ENCODE measurements at places on chromosomes 2 and 18.

- DNase-seq, result no peak
Measured at GRCh38 chr2:148027822-148028221, 6.9 kb downstream of the MBD5 start.

- DNase-seq, result no peak
Measured at GRCh38 chr2:157364257-157364974, 38.8 kb upstream of the ERMN start.

DNA sequence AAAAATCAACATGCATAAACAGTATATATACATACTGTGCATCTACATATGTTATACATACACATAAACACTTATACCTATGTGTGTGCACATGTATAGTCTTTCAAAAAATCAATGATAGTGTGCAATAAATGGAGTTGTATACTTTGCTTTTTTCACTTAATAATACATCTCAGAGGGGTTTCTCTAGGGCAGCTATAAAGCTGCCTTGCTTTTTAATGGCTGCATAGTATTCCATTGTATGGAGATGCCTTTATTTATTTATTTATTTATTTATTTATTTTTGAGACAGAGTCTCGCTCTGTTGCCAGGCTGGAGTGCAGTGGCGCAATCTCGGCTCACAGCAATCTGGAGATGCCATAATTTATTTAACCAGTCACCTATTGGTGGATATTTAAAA lies 7.4 kb upstream of the RNF125 start:
- DNase-seq, result no peak

DNA sequence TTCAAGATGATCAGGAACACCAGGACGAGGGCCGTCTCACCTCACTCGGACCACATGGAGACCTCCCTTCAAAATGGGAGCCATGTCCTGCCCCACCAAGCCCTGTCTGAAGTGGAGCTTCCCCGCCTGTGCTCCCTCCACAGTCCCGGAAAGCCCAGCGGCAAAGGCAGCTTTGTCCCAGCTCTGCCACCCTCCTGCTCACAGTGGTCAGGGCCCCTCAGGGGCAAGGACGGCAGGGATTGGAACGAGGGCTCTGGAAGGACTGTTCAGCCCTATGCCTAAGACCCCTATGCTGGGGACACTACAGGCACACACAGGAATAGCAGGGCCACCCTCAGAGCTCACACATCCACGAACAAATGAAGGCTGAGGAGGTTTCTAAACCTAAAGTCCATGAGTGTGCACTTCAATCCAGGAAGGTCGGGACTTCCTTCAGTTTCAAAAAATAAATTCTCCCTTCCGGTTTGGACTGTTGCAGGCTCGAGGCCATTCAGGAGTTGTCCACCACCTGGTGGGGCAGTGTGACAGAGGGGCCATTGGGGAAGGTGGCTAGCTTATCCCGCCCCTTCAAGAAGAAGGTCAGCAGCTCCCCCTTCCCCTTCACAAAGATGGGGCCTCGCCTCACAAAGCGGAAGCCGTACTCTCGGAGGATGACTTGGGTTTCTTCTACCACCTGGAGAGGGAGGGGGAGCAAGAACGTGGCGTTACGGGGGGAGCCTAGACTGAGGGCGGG lies 26.4 kb downstream of the CENPO start:
- no peak for DNase-seq

GRCh38 chr18:32379891-32380290 lies 90.8 kb downstream of the GAREM1 start:
- no peak for DNase-seq

GRCh38 chr2:239279508-239280295 lies 121.1 kb downstream of the HDAC4 start:
- DNase-seq, result peak; percentile 24

DNA sequence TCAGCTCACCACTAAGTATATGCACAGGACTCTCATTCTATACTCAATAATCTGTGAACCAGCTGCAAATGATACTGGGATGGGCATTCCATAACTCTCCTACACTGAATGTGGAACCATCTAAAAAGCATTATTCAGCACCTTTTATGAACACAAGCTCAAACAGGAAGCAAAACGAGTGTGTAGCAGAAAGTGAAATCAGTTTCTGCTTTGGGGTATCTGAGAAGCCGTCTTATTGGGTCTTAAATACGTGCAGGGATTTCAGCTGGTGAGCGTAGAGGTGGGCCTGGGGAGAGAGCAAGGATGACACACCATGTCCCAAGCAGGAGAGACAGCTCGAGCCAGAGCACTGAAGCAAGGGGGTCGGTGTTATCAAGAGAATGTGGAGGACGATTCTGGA lies 120.0 kb upstream of the TTN start:
- no peak for DNase-seq

- no peak for DNase-seq
Measured at GRCh38 chr2:126888046-126888445, 10.6 kb upstream of the TEX51 start.

- DNase-seq, result peak; percentile 10
Measured at GRCh38 chr2:43005975-43006833, 213.8 kb upstream of the HAAO start.

- no peak for DNase-seq
Measured at GRCh38 chr2:45909677-45910191, 258.3 kb downstream of the PRKCE start.

DNA sequence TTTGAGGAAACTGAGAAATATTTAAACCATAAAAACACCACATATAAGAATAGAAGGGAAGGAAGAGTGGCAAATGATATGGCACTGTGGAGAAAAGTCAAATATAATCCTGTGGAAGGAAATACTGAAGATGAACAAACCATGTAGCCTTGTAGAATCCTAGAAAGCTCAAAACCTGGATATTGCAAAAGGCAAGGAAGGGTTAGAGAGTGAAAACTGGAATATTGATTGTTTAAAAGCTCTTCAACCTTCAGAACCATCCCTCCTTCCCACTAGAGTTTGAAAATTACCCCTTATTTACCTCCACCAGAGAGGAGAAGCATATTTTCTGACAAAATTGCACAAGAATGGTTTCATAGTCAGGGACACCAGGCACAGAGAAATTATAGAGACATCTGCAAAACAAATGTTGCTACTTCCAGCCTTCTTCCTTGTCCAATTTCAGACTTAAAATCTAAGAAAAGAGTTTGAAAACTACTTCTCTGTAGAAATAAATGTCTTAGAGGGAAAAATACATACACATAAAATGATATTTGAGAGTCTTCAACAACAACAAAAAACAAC lies 48.0 kb downstream of the ANTXR1 start:
- DNase-seq, result no peak

- no peak for DNase-seq
Measured at GRCh38 chr2:37561615-37562569, 109.5 kb downstream of the CDC42EP3 start.

DNA sequence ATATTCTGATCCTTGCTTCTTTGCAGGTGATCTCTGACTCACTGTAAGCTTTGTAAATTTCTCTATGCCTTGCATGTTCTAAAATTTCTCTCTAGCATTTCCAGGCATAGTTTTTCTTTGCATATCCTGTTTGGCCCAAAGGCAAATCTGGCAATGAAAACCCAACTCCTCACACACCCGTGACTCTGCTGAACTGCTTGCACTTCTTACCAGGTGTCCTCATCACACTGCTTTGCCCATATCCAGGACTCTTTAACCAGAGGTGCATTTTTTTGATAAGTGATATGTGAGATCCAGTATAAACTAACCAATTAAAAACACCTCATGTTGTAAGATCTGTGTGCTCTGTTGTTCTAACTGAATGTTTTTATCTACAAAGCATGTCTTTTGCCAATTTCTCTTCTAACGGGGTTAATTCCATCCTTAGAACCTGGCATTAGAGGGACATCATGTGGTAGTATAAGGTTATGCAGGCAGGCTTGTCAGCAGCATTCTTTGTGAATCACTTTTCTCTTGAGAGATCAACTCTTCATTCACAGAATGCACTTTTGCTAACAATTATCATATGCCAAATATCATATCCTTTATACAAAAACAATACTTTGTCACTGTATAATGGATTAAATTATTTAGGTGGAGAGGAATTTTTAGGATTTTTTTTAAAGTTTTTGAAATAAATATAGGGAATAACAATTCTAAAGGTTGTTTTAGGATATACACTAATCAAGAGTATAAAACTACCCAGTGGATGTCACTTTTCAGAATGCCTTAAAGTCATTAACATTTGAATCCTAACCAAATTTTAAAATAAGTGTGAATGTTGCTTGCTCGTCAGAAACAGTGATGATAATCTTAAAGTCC lies 20.8 kb upstream of the TMX3 start:
- DNase-seq, result no peak

DNA sequence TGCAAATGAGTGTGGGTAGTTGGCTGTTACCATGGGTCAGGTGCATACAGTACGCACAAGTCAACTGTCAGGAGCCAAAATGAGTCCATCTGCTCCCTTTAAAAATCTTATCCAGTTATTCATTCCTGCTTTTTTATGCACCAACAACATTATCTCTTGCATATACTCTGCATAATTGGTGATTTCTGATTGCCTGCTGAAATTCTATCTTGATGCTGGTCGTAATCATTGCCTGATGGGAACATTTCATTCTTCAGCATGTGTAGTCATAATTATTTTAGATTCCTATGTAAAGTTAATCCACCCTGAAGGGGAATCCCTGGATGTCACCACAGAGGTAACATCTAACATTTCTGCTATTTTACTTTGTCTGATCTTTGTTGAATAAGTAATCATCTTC lies 102.2 kb upstream of the RND3 start:
- no peak for DNase-seq

- no peak for DNase-seq
Measured at GRCh38 chr2:123597988-123598387, 427.1 kb upstream of the CNTNAP5 start.

DNA sequence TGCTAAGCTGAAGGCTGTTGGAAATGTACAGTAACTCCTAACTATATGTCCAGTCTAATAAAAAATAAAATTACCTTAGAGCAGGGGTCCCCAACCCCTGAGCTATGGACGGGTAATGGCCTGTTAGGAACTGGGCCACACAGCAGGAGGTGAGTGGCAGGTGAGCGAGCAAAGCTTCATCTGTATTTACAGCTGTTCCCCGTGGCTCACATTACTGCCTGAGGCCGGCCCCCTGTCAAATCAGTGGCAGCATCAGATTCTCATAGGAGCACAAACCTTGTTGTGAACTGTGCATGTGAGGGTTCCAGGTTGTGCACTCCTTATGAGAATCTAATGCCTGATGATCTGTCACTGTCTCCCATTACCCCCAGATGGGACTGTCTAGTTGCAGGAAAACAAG lies 73.1 kb upstream of the CXCR4 start:
- no peak for DNase-seq

- no peak for DNase-seq
Measured at GRCh38 chr2:95240091-95240490, 32.8 kb downstream of the ZNF892 start.

DNA sequence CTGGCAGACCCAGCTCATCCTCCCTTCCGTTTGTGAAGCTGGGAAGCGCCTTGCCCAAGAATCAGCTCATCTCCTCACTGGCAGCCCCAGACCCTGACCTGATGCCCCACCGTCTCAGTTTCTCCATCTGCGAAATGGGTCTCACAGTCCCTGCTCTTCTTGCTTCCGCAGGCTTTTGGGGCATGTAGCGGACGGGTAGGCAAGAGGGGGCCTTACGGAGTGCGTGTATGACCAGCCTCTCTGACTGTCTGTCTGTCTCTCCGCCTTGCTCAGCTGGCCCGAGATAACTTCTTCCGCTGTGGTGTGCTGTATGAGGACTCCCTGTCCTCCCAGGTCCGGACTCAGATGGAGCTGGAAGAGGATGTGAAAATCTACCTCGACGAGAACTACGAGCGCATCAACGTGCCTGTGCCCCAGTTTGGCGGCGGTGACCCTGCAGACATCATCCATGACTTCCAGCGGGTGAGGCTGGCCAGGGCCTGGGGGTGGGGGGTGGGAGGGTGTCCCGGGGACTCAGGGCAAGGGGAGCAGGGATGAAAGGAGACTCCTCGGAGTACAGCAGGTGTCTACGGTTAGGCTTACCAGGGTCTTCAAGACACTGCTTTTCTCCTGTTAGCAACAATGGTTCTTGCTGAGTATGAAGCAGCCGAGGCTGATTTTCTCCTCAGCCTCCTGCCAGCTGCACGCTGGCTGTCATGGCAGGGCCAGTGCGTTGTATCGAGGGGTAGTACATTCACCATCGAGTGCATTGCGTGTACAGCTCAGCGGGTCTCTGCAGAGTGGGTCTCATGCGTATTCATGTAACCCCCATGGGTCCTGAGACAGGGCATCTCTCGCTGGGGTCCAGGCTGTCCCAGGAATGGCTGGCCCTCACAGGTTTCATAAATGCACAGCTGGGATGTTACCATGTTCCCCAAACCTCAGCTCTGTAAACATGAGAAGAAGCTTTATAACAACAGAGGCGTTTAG lies 10.9 kb downstream of the ITM2C start:
- no peak for DNase-seq

DNA sequence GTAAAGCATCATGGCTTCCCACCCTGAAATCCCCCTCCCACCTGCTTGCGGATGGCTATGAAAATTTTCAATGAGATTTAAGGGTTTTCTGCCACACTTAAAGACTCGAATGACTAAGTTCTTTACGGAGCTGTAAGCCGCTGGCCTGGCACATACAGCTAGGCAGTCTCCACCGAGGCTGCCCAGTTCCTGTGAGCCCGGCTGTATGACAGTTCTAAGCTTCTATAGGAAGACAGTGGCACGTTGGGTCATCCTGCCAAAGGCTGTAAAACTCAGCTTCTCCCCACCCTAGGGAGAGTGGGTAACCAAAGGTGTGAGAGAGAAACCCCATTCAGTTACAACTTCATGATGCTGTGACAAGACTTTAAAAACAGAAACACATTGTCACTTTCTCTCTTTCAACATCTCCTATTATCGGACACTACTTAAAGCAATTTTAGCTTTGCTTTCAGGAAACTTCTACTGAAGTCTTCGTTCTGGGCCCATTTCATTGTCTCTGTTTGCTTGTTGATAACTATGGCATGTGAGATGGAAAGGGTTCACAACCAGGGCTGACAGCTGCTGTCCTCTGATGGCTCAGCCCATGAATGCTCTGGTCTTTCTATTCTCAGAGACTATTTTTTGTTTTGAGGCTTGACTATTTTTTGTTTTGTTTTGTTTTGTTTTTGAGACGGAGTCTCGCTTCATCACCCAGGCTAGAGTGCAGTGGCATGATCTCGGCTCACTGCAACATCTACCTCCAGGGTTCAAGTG lies 7.1 kb downstream of the CASP8 start:
- no peak for DNase-seq

- DNase-seq, result no peak
Measured at GRCh38 chr2:48253301-48253700, 276.7 kb upstream of the STON1 start.

- DNase-seq, result no peak
Measured at GRCh38 chr2:102112271-102112670, 30.3 kb upstream of the IL1R1 start.

Measured in heart left ventricle (tissue), 16 donors.